Myometrial cell (primary cell): ENCODE measurements at places on chromosomes 7 and 10. TPM values are rescaled to one million over a fixed set of nuclear protein-coding genes. Genes with fewer than 3 reads are reported as not detected.

ATP5F1C gene
- 396 and 416 TPM in 2 replicates for total RNA-seq

TNS3 gene
- 80.1 and 80.7 TPM in 2 replicates for total RNA-seq

ZNRF2 gene
- total RNA-seq: 3.2 and 5.5 TPM in 2 replicates

OPN1SW gene
- total RNA-seq: not detected in 2 replicates

ACBD7 gene
- 3.7 and 4.3 TPM in 2 replicates for total RNA-seq

WAPL gene
- total RNA-seq: 23.6 and 26.2 TPM in 2 replicates

INSYN2A gene
- under 0.01 TPM in 2 replicates for total RNA-seq

ADRB1 gene
- total RNA-seq: not detected in 2 replicates

ZNF117 gene
- total RNA-seq: 2.6 and 2.7 TPM in 2 replicates

KNDC1 gene
- 0.58 and 2.7 TPM in 2 replicates for total RNA-seq

ITGA8 gene
- total RNA-seq: not detected in 2 replicates

FAM13C gene
- not detected in 2 replicates for total RNA-seq

HTRA1 gene
- 49.6 and 64.0 TPM in 2 replicates for total RNA-seq

TMEM236 gene
- not detected in 2 replicates for total RNA-seq

SORBS1 gene
- 0.35 and 0.86 TPM in 2 replicates for total RNA-seq

PRSS37 gene
- not detected in 2 replicates for total RNA-seq

GNGT1 gene
- not detected in 2 replicates for total RNA-seq

DRGX gene
- total RNA-seq: not detected in 2 replicates

XRCC2 gene
- 2.3 and 2.8 TPM in 2 replicates for total RNA-seq

ACHE gene
- total RNA-seq: not detected in 2 replicates

EFCAB10 gene
- not detected in 2 replicates for total RNA-seq

ANKRD30A gene
- total RNA-seq: not detected in 2 replicates

SLC26A5 gene
- total RNA-seq: not detected in 2 replicates

PAX4 gene
- not detected in 2 replicates for total RNA-seq

TMEM213 gene
- not detected in 2 replicates for total RNA-seq

WDFY4 gene
- not detected in 2 replicates for total RNA-seq

ZNF282 gene
- total RNA-seq: 17.0 and 19.5 TPM in 2 replicates

TRPV5 gene
- total RNA-seq: not detected in 2 replicates
